ENCODE measurements at places on chromosomes 7 and 10.
A peak's percentile ranks its signal among the peaks of the same experiment; 100 is the strongest.

DNA sequence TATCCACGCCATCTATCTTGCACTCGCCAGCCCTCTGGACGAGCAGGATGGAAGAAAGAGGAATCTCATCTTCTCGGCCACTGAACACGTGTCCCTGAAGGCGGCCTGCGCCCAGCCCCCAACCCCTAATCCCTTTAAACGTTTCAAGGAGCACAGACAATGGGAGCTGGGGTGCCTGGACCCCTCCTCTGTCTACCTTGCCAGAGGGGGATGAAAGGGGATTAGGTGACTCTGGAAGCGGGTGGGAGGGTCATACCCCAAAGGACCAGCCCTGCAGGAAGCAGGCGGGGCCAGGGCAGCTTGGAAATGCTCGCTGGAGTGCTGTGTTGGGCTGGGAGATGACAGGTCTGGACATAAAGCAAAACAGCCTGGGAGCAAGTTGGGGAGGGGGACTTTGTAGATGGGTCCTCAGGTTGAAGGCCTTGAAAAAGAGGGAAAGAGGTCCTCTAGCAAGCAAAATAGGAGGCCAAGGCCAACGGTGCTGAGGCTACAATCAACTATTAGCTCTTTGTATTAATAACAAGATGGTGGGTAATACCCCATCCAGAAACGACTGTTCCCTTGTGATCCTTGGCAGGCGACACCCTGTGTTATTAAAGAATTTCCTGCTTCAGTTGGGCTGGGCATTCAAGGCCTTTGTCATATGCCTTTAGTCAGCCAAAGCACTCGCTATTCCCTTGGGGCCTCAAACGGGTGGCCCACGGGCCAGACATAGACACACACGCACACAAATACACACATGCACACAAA lies 126.5 kb upstream of the UNC5B start:
- no peak for DNase-seq

GRCh38 chr7:112361154-112361553 lies 89.1 kb upstream of the IFRD1 start:
- DNase-seq = peak; percentile 67

DNA sequence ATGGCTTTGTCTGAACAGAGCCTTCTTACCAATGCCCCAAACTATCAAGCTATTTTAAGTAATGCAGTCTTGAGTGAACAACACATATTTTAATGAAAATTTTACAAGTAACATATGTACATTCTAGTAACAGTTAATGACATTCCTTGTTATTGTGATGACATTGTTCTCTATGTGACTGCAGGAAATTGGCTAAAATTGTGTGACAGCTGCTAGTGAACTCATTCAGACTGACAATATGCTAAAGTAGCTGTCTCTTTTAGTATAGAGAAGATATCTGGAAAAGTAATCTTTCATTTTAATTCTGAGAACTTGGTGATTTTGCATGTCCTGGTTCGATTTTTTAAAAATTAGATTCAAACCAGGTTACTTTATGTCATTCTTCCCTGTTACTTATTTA lies 259.8 kb upstream of the MAGI2 start:
- DNase-seq = no peak

- DNase-seq = peak; percentile 34
Observed at GRCh38 chr7:128841921-128842673, 11.9 kb downstream of the FLNC start.

DNA sequence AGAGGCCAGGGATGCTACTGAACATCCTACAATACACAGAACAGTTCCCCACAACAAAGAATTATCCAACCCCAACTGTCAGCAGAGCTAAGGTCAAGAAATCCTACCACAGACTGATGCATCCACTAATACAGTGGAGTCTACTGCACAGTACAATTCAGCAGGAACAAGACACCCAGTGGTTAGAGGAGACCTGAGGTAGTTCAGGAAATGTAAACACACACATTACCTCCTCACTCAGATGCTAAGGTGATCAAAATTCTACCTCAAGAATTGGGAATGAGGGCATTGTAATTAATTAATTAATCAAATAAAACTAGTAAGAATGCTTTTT lies 91.4 kb downstream of the ZFAND4 start:
- no peak for DNase-seq

DNA sequence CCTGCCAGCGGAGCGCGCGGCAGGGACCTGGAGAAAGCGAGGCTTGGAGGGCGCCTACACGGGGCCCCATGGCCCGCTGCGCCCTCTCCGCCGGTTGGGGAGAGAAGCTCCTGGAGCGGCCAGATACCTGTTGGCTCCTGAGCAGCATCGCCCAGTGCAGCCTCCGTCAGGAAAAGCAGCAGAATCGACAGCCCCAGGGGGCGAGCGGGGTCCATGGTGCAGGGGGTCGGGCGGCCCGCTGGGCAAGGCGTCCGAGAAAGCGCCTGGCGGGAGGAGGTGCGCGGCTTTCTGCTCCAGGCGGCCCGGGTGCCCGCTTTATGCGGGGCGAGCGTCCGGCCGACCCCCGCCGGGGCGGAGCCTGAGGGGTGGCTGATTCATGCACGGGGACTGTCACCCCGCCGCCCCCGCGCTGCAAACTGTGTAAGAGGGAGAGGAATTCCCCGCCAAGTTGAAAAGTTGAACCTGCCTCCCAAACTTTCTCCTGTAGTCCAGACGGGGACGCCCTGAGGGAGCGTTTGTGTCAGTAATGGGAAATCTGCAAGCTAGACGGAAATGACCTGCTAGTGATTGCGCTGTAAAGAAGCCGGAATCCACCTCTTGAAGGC lies at the start of gene TFPI2:
Gene TFPI2 (minus strand): TSS at position 290 of the 605 bp plus-strand sequence. CDS start 75 bp downstream, at position 215.
- DNase-seq = no peak

DNA sequence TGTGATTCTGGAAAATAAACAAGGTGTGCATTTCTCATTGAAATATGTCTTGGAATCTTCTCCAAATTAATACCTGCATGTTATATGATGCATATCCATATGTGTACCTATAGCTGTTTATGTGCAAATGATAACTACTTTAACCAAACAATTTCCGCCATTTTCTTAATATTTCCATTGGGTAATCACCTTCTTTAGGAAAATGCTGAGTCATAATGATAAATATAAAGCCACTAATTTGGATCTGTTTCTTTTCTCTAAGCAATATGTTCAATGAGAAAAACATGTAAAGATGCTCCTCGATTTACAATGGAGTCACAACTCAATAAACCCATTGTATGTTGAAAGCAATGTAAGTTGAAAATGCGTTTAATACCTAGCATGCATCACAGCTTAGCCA lies 574.4 kb downstream of the CNTNAP2 start:
- no peak for DNase-seq

DNA sequence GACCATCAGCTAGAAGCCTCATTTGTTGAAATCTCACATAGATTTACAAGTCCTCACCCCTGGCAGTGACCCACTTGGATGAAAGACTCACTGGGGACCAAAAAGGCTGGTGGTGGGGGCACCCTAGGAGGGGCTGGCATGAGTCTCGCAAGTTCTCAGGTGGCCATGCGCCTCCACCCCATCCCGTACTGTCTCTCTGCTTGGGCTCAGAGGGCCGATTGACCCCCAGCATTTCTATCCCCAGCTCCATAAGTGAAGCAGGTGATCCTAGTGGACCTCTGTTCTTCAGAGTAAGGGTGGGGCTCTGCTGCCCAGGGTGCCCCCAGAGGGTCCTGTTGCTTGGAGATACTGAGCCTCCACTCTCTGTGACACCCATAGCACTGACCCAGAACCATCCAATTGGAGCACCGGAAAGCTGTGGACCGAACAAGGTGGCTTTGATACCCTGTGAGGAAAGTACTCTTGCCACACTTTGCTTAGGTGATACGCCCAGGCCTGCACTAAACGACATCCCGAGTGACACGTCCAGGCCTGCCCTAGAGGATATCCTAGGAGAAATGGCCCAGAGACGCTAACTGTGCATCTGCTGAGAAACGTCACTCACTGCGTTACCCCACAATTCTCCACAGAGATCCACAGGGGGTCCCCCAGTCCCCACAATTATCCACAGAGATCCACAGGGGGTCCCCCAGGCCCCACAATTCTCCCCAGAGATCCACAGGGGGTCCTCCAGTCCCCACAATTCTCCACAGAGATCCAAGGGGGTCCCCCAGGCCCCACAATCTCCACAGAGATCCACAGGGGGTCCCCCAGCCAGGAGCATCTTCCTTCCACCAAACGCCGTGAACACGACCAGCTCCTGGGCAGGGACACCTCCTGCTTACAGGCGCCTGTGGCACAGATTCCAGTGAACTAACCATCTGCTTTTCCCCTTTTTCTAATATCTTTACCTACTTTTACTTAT lies 262.9 kb downstream of the PTPRN2 start:
- no peak for DNase-seq

- DNase-seq = no peak
Observed at GRCh38 chr7:73644688-73645286, 20.5 kb upstream of the MLXIPL start.

- no peak for DNase-seq
Observed at GRCh38 chr7:47379629-47380324, 202.1 kb downstream of the TNS3 start.

GRCh38 chr7:133755901-133756300 lies 371.2 kb upstream of the LRGUK start:
- no peak for DNase-seq

DNA sequence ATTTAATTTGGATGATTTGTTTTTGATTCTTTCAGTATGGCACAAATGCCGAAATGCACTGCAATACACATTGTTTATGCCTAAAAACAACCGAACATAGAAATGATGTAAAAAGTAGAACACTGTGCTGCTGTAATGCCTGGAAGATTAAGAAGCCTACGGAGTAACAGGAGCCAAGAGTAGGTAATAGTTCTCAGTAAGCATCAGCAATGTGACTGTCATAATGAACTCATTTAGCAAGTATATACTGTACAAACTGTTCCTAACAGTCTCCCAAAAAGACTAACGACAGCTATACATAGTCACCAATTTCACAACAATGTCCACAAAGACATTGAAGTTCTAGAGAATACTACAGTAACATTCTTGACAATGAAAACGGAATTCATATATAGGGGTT lies 19.0 kb upstream of the LAMB4 start:
- DNase-seq = no peak

DNA sequence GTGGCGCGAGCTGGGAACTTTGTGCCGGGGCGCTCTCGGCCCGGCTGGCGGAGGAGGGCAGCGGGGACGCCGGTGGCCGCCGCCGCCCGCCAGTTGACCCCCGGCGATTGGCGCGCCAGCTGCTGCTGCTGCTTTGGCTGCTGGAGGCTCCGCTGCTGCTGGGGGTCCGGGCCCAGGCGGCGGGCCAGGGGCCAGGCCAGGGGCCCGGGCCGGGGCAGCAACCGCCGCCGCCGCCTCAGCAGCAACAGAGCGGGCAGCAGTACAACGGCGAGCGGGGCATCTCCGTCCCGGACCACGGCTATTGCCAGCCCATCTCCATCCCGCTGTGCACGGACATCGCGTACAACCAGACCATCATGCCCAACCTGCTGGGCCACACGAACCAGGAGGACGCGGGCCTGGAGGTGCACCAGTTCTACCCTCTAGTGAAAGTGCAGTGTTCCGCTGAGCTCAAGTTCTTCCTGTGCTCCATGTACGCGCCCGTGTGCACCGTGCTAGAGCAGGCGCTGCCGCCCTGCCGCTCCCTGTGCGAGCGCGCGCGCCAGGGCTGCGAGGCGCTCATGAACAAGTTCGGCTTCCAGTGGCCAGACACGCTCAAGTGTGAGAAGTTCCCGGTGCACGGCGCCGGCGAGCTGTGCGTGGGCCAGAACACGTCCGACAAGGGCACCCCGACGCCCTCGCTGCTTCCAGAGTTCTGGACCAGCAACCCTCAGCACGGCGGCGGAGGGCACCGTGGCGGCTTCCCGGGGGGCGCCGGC lies 870 bp downstream of the FZD1 start:
- peak; percentile 54 for DNase-seq

- DNase-seq = no peak
Observed at GRCh38 chr10:46297406-46298204, 10.8 kb downstream of the ANTXRL start.

DNA sequence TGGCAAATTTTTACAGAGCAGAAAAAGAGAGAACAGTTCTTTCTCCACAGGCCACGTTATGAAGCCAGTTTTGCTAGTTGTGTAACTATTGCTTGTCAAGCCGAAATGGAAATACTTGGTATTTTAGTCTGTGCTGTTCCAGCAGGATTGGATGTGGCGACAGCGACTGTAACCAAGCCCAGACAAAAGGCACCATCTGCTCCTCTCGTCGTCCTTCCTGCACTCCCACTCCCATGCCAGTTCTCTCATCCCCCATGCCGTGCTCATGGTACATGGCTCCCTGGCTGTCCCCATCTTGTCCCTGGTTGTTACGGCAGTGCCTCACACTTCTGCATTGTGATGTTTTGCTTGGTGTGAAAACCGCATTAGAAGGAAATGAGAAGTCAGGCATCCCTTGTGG lies 185.7 kb upstream of the FZD8 start:
- no peak for DNase-seq

- DNase-seq = no peak
Observed at GRCh38 chr10:43218951-43219837, 47.7 kb downstream of the RASGEF1A start.

Measured in T47D (cell line).